ENCODE measurements at places on chromosomes 16 and 17.

GRCh38 chr16:29307598-29308507 lies 98.7 kb downstream of the NPIPB11 start:
- DNase-seq: no peak

DNA sequence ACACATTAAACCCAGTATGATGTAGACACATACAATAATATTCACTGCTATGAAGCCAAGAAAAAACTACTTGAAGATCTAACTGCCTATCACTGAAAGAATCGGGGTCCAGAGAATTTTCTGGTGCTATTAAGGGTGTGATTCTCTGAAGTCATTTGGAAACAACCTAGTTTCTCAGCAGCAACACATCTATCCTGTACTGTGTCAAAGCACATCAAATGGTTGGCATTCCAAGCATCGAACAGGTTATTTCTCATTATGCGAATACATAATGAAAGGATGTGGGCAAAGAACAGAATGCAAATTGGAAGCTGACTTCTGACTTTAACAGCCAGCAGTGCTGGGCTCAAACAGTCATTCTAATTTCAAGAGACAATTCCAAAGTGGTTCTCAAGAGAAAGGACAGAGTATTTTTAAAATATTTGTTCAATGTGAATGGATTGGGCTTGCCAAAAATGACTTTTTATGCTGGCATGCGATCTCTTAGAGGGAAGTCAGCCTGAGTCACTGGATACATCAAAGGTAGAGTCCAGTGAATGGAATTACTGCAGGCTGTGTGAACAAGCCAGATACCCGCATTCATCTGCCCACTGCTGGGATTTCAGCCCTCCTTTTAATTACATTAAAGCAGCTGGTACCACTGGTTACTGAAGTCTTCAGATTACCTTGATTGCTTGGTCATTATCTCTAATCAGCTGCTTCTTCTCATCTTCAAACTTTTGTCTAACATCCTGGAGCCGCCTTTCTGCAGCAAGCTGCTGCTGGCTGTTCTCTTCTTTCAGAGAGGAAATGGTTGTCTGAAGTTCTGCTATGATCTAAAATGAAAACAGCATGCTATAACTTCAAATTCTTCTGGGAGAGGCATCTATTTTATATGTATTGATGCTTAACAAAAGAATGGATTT lies 181.2 kb upstream of the AXIN2 start:
- DNase-seq: no peak

DNA sequence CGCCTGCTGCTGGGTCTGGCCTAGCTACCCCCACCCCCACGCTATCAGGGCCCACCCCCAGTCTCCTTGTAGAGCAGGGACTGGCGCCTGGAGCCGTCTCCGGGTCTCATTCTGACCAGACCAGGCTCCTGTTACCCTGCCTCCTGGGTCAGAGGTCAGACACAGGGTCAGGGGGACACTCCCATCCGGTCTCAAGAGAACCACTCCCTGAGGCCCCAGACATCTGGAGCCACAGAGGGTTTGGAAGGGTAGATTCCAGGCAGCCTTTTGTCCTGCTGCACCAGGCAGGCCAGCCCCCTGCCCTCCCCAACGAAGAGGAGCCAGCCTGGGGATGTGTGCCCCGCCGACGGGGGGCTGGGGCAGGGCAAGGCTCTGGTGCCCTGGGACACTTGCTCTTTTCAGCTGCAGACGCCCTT lies 944 bp upstream of the WFIKKN1 start:
- no peak for DNase-seq

- DNase-seq: no peak
These were observed 76.7 kb downstream of the HLF start for GRCh38 chr17:55341432-55341831.

DNA sequence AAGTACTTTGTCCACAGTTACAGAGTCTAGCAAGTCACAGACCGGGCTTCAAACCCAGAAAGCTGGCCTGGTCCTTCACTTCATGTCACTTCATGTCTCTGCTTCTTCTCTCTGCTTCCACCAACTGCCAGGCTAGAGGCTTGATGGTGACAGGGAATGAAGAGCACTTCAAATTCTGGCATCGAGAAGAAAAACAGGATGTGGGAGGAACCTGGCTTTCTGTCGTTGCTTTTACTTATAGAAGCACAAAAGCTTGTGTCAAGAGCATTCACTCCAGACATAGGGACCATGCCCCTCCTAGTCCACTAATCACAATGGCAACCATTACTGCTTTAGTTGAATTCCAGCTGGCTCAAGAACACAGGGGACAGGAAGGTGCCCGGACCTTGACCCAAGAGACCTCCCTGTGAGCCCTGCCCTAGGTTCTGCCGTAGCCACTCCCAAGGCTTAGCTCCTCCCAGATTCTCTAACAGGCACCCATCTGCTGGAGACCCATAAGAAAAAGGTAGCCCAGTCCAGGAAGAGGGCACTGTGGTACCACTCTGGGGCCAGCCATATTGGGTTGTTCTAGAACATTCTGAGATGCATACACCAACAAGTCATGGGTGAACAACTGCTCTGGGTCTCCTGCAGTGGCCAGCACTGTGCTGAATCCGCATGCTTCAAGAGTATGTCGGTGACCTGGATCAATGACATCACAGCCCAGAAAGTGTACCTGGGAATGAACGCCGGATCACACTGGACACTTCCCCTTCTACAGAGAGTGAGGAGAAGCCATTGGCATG lies 181.8 kb downstream of the C16orf95 start:
- DNase-seq: no peak

DNA sequence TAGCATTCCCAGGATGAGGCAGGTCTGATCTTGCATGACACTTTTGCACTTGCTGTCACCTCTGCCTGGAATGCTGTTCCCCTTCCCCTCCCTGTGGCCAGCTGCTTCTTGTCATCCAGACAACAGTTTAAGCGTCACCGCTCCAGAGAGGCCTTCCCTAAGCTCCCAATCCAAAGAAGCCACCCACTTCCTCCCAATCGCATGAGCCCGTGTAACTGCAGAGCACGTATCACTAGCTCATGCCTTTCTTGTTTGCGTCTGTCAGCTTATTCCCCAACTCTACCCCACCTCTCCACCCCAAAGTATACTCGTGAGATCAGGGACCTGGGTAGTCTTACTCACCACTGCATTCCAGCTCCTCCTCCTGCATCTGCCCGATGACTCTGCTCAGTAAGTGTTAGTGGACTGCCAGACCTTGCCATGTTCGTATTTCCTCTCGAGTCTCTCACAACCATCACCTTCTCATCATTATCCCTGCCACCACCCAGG lies 92.8 kb downstream of the GAS7 start:
- DNase-seq: no peak

DNA sequence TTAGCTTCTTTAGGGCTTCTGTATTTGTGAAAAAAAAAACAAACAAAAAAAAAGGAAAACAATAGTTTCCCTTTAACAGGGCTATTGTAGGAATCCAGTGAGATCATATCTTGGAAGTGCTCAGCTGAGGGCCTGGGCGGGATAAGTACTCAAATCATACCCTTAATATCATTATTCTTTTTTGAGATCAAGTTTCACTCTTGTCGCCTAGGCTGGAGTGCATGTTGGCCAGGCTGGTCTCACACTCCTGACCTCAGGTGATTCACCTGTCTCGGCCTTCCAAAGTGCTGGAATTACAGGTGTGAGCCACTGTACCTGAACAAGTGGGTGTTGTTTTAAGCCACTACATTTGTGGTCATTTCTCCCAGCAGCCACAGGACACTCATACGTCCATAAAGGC lies 87.0 kb downstream of the CDH13 start:
- no peak for DNase-seq

GRCh38 chr17:58338841-58339754 lies 10.5 kb upstream of the TSPOAP1 start:
- no peak for DNase-seq

GRCh38 chr17:64192589-64192988 lies 62.6 kb upstream of the ERN1 start:
- no peak for DNase-seq

DNA sequence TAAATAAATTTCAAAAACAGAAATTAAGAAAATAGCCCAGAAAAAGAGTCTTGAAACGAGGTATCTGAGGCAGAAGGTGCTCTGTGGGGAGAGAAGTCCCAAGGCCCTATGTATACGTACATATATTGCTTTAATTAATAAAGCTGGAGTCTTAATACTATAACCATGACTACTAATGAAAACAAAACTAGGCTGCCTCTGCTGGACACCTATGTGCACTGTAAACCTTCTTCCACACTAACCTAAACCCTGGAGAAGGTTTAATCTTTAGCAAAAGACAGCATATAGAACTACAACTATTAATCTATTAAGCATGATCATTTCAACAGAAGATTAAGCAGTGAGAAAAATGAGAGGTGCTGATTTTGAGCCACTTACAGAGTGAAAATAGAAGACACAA lies 153.9 kb upstream of the C17orf78 start:
- no peak for DNase-seq

DNA sequence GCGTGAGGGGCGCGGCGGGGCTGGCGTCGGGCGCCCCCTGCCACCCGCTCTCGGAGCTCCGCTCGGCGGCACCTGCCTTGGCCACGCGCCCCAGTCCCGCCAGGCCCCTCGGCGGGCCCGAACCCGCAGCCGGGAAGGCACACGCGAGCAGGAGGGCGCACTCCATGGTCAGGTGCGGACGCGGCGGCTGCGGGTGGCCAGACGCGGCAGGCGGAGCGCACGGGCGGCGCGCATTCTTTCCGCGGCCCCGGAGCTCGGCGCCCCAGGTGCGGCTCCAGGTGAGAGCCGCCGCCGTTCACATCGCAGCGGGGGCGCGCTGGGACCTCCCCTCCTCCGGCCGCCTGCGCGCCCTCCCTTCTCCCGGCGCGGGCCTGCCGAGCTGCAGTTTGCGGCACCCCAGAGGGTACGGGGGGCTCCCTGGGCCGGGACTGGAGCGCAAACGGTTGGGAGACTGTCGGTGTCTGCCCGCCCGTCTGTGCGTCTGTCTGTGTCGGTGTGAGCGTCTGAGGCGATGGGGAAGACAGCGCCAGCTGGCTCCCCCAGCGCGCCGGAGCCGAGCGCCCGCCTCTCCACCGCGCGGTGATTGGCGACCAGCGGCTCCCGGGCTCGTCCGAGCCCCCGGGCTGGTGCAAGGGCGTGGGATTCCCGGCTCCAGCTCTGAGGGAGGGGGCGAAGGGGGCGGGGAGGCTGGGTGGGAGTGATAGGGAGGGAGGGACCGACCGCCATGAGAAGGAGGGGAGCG lies at the start of gene ADAMTS18:
Gene ADAMTS18 (minus strand): TSS at position 505 of the 742 bp plus-strand sequence. CDS start 339 bp downstream, at position 166.
- no peak for DNase-seq

- DNase-seq: no peak
These were observed 6.7 kb downstream of the CACNG3 start for GRCh38 chr16:24262816-24263215.

GRCh38 chr17:80559825-80560251 lies 15.2 kb downstream of the RPTOR start:
- no peak for DNase-seq

GRCh38 chr17:74230896-74231295 lies 17.5 kb downstream of the TTYH2 start:
- DNase-seq: no peak

GRCh38 chr17:73188011-73188410 lies 4.8 kb upstream of the COG1 start:
- DNase-seq: no peak

DNA sequence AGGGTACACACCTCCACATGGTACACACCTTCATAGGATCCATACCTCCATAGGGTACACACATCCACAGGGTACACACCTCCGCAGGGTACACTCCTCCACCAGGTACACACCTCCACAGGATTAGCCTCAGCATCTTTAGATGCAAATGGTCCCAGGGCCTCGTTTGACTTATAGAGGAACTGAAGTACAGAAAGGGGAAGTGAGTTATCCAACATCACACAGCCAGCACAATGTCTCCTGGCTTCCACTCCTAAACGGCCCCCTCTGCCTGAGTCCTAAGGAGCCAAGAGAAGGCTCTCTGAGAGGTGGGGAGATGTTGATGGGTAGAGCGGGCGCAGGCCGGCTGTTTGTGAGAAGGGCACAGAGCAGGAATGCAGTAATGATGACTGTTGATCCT lies 12.0 kb downstream of the FOXN1 start:
- DNase-seq: no peak

- no peak for DNase-seq
These were observed 43.7 kb downstream of the SEC14L1 start for GRCh38 chr17:77184474-77184873.

DNA sequence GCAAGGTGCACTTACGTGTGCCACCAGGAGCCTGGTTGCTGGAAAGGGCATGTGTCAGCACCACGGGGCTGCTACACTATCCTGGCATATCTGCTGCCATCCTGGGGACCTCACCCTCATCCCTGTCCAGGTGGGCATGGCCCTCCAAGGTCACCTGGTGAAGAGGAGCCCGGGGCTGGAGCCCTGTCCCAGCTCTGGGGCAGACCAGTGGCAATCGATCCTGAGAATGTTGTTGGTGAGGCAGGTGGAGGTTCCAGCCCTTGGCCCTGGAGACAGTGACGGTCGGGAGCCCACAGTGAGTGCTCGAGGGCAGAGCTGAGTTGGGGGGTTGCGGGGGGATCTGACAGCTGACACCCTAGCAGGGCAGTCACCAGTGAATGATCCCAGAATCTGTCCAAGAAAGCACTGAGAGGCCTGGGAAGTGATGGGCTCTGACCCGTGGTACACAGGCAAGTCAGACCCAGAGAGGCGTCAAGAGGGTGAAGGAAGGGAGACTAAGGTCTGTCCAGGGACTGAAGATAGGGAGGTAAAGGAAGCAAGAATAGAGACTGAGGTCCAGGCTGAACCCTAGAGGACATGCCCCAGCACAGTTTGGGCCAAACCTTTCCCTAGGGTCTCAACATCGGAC lies 17.6 kb downstream of the POLR3K start:
- DNase-seq: no peak

DNA sequence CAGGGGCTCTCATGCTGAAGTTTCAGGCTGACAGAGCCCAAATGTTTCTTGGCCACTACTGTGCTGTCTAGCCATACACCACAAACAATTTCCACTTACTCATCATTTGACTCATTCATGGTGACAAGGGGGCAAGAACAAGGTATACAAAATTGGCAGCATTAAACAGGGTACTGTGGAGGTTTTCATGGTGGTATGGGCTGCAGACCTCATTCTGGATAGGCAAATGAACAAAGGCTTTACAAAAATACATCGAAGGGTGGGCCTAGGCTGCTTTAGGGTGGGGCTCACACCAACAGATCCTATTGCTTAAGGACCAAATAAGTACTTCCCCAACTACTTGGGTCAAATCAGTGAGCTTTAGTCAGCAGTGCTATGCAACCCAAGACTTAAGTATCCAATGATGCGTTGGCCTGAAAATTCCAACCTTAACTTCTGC lies 53.0 kb downstream of the N4BP1 start:
- DNase-seq: no peak

- no peak for DNase-seq
These were observed 52.3 kb downstream of the AMFR start for GRCh38 chr16:56373003-56373402.

DNA sequence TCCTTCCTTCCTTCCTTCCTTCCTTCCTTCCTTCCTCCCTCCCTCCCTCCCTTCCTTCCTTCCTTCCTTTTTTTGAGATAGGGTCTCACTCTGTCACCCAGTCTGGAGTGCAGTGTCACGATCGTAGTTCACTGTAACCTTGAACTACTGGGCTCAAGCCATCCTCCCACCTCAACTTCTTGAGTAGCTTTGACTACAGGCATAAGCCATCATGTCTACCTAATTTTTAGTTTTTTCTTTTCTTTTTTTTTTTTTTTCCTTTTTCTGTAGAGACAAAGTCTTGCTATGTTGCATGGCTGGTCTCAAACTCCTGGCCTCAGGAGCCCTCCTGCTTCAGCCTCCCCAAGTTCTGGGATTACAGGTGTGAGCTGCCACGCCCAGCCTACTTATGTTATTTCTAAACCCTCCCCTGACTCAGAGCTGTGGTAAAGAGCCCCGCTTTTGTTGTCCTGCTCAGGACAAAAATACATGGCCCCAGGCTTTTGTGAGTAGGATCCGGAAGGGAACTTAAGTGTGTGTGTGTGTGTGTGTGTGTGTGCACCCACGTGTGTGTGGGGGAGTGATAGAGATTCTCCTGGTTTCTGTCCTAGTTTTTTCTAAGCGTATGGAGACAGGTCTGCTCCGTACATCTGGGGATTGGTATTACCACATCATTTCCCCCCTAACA lies 67.1 kb downstream of the PRKCB start:
- DNase-seq: no peak
